Pancreas (tissue), 10 donors: ENCODE measurements at places on chromosomes 5 and 9. TPM values are rescaled to one million over a fixed set of nuclear protein-coding genes. Genes with fewer than 3 reads are reported as not detected.
A peak's percentile ranks its signal among the peaks of the same experiment; 100 is the strongest.

GRCh38 chr9:89410641-89411350 is 87.1 kb downstream of the SEMA4D start:
- no peaks in the 10 kb centered on the region for H3K27me3 ChIP-seq
- no peaks in the 10 kb centered on the region for H3K4me1 ChIP-seq
- H3K4me3 ChIP-seq: no peak overlapping the region
- no peak for DNase-seq

PKD2L2 gene
- not detected for total RNA-seq

GRCh38 chr9:76571288-76571687 is 112.3 kb downstream of the GCNT1 start:
- H3K36me3 ChIP-seq: no peaks in the 10 kb centered on the region
- H3K4me1 ChIP-seq: no peaks in the 10 kb centered on the region
- peak overlapping the region; percentile 22 for H3K4me3 ChIP-seq

DNA sequence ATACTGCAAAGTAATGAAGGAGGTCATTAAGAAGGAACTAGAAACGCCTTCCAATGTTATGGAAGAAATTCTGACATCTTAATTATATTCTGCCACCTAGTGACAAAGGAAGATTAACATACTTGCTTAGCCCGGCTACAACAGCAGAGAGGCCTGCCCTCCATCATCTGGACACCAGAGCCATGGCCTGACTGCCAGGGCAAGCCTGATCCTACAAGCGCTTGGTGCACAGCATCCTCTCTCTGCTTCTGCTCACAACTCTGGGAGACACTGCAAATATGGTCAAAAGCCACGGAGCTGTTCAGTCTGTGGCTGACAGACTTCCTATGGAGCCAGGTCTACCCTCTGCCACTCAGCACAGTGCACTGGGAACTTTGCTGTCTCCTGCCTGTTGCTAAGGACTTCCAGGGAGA is 87.3 kb upstream of the SLC44A1 start:
- no peaks in the 10 kb centered on the region for H3K4me1 ChIP-seq
- peak; percentile 47 for DNase-seq
- H3K27ac ChIP-seq: no peak overlapping the region
- H3K4me3 ChIP-seq: no peak overlapping the region
- H3K36me3 ChIP-seq: no peaks in the 10 kb centered on the region
- no peaks in the 10 kb centered on the region for H3K27me3 ChIP-seq

PCDHA9 gene
- total RNA-seq: 0.22 TPM

DNA sequence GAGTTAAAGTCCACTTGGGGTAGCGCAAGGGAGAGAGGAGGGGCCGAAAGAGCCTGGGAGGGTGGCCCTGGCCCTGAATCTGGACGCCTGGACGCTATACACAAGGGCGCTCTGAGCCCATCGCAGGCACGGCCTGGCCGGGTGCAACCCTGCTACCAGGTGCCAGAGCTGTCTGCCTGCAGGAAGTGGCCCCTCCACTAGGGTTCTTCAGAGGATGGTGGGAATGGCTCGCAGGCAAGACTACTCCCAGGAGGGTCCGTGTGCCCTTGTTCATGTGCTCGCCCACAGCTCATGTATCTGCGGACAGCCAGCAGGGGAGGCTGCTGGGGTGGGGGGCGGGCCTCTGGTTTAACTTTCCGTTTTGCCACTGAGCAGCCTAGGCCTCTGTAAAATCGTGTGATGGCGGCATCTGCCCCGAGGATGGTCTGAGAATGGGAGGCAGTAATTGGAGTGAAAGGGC is 1.4 kb upstream of the NKD2 start:
- peaks cover 4% of the 10 kb centered on the region for H3K4me1 ChIP-seq
- DNase-seq: peak; percentile 46
- no peaks in the 10 kb centered on the region for H3K27me3 ChIP-seq
- H3K36me3 ChIP-seq: no peaks in the 10 kb centered on the region
- H3K4me3 ChIP-seq: no peak overlapping the region

DNA sequence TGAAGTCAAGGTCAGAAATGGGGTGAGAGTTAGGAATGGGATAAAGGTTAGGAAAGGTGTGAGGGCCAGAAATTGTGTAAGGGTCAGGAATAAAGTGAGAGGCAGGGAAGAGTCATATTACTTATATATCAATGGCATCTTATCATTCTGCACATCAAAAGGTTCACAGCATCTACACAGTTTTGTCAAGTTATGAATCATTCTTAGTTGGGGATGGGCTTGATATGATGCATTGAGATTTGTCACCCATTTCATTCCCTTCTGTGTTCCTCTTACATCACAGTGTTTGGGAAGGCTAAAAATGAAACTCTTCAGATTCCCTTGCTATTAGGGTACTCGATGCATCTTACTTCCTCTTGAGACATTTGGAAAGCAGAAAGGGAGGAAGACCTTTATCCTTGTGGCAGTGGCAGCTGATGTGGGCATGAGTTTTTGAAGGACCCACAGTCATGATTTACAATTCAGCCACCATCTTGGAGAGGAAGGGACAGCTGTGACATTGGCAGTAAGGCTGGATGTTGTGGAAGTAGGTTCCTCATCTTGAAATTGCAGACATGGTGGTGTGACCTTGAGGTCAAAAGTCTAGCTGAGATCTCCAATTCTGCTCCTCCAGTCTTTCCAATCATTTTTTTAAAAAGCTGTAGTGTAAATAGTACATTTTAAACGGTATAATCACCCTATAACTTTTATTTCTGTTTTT is 24.2 kb upstream of the NPR3 start:
- H3K4me1 ChIP-seq: no peaks in the 10 kb centered on the region
- H3K4me3 ChIP-seq: no peak overlapping the region
- H3K27me3 ChIP-seq: no peaks in the 10 kb centered on the region
- H3K36me3 ChIP-seq: no peaks in the 10 kb centered on the region
- DNase-seq: no peak

DNA sequence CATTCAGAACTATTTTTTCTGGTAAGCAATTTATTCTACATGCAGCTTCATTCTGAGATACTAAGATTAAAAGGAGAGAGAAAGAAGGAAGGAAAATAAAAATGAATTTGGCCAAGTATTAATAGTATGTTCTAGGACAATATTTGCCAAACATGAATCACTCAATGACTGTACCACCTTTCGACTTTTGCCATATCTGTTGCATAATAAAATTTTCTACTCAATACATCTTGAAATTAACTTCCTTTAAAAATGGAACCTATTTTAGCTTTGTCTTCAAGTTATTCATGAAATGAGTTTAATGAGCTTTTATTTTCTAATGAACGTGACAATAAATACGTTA is 111.8 kb downstream of the MARCHF3 start:
- no peaks in the 10 kb centered on the region for H3K4me1 ChIP-seq
- no peak overlapping the region for H3K4me3 ChIP-seq
- no peaks in the 10 kb centered on the region for H3K27me3 ChIP-seq
- H3K36me3 ChIP-seq: no peaks in the 10 kb centered on the region
- DNase-seq: no peak
- no peak overlapping the region for H3K27ac ChIP-seq

SLC31A1 gene
- 7.6 TPM for total RNA-seq

DNA sequence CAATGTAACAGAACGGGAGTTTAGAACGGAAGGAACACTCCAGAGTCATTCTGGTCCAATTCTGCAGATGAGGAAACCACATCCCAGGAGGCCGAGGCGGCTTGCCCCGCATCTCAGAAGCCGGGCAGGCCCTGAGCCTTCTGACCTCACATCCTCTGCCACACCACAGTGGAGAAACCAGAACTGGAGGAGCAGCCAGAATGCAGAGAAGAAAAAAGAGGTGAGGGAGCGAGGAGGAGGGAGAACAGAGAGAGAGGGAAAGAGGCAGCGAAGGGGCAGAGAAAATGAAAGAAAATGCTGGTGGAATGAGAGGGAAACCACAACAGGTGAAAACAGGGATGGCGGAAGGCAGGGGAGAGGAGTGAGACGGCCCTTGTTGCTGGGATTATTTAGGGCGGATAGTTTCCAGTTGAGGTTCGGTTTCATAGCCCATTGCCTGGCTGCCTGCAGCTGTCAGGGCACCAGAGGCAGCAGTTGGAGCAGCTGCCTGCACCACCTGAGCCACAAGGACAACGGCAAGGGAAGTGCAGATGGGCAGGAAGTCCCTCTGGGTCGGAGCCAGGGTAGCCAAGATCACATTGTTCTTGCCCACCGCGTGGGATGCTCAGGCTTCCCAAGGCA is at the start of gene HMHB1:
Gene HMHB1, plus strand, starts transcription at position 77 of the 621 bp plus-strand sequence.
- DNase-seq: no peak
- H3K36me3 ChIP-seq: no peaks in the 10 kb centered on the region
- no peaks in the 10 kb centered on the region for H3K27me3 ChIP-seq
- no peak within 1 kb of the TSS for H3K4me3 ChIP-seq
- H3K4me1 ChIP-seq: no peaks in the 10 kb centered on the region
- no peak within 1 kb of the TSS for H3K27ac ChIP-seq
